Iris pigment epithelial cell (primary cell): ENCODE measurements at places on chromosomes 6 and 20.

DNA sequence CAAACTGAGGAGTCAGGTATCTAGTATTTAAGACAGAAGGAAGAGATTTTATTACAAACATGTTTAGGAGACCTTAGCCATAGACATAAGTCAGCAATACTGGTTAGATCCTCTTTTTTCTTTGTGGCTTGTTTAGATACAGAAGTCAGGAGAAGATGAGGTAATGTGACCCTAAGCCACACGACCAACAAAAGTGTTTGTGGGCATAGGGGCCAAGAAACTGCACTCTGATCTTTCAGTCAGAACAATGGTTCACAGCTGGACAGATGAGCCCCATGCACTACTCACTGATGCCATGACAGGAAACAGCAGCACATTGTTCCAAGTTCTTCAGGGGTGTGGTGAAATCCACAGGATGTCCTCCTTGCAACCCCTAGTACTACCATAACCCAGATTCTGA lies 238.5 kb upstream of the RAB32 start:
- no peak for DNase-seq

- DNase-seq = peak; percentile 23
Measured at GRCh38 chr6:27139756-27140579, 107.5 kb upstream of the PRSS16 start.

- DNase-seq = no peak
Measured at GRCh38 chr6:43275801-43276576, 22.1 kb upstream of the SLC22A7 start.

- DNase-seq = peak; percentile 27
Measured at GRCh38 chr6:132392792-132393191, 8.5 kb downstream of the MOXD1 start.

DNA sequence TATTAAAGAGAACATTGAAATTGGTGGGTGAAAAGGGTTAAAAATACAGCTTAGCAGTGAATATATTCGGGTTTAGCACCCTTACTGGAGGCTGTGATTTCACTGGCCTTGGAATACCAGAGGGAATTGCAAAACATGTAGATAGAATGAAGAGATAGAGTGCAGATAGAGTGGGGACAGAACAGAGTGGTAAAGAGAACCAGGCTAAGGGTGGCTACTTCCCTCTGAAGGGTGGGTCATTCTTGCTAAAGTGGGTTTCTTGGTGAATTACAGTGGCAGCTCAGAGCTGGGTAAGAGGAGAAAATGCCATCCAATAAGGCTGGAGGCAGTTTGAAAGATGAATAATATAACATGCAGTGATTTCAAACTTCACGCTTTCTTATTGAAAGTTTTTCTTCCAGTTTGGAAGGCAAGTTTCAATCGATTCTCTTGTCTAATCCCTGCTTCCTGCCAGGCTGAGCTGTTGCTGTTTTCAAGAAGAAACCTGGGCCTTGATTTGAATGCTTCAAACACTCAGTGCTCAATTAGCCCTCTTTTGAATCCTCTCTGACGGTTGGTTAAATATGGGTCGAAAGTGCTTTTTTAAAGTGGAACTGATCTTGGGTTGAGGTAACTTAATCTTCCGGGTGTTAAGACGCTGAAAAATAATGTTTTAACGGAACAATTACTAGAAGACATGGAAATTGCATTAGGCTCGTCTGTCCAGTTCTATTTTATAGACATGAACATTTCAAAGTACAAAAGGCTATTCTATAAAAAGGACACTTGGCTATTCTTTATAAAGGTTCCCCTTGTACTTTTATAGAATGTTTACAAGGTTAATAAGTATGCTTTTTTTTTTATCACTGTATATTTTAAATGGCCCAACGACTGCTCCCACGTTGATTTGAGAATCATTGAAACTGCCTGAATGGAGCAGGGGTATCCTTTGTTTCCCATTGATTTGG lies 203.3 kb downstream of the BCAS1 start:
- peak; percentile 45 for DNase-seq

GRCh38 chr6:89242574-89243330 lies 25.6 kb upstream of the GABRR1 start:
- peak; percentile 55 for DNase-seq

DNA sequence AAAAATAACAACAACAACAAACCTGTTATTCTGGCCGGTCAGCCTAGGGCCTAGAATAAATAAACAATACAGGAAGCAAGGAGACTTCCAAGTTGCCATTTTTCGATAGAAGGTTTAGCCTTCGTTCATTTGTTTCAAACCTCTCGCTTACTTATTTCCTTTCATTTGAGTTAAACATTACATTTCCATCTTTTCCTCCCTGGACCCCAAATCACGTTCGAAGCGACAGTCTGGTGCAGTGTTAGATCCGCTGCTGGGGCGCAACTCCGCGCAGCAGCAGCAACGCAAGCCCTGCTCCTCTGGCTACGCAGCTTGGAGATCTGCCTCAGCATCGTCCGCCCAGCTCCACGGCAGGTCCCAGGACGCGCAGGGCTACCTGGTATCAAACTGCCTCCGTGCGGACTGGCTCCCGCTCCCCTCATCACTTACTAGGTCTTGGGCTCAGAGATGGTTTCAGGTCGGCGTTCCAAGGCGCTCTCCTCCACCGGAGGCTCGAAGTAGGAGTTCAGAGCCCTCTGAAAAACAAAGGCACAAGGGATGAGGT lies 530 bp downstream of the TDP2 start:
- peak; percentile 58 for DNase-seq

GRCh38 chr6:162313922-162314660 lies 413.5 kb downstream of the PRKN start:
- DNase-seq = peak; percentile 1

DNA sequence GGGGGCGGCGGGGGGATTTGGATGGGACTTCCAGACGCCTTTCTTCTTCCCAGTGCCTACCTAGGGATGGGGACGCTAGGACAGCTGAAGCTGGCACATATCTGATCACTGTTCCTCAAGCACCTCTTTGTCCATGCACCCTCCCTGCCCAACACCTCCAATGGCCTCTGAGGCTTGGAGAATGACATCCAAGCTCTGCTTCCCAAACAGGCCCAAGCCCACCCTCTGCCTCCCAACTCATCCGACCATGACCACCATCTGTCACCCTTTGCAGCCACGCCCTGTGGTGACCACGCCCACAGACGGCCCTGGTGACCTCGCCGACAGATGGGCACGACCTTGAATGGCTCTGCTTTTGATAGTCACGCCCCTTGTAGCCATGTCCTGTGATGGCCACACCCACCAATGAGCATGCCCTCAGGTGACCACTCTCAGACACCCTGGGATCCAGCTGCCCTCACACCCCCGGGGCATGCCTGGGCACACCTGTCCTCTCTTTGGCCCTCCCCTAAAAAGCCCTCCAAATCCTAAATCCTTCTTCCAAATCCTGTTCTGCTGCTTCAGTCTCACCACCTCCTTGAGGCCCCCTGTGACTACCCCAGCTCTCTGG lies 51.0 kb downstream of the SSR1 start:
- no peak for DNase-seq

- DNase-seq = peak; percentile 69
Measured at GRCh38 chr6:30264743-30265142, 51.5 kb upstream of the TRIM26 start.

GRCh38 chr6:75430631-75431325 lies 62.8 kb downstream of the FILIP1 start:
- DNase-seq = peak; percentile 47

- DNase-seq = peak; percentile 91
Measured at GRCh38 chr6:132202574-132202973, 198.7 kb downstream of the MOXD1 start.

DNA sequence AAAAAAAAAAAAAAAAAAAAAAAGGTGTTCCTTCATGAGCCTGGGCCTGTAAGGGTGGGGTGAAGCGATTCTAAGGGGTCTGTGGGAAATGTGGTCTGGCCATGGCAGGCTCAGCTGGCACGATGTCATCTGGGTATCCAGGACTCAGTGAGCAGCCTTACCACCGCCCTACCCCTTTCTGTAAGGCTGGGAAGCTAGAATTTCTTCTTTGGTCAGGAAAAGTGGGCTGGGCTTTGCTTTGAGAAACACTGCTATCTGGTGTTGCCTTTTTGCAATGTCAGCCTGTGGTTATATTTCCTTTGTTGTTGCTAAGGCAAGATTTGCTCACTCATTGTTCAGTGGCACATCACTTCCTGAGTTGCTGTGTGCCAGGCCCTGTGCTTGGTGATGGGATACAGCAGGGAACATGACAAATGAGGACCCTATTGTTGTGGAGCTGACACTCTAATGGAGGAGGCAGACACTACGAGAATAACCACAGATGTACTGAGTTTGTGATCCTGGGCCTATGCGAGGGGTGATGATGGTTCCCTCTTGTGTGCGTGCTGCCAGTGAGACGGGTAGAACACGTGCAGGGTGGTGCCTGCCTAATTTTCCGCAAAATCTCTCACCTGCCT lies 45.9 kb upstream of the ZNFX1 start:
- peak; percentile 86 for DNase-seq

- no peak for DNase-seq
Measured at GRCh38 chr6:30497714-30498113, 8.4 kb downstream of the HLA-E start.

GRCh38 chr6:47109281-47109680 lies 67.1 kb upstream of the ADGRF1 start:
- no peak for DNase-seq

DNA sequence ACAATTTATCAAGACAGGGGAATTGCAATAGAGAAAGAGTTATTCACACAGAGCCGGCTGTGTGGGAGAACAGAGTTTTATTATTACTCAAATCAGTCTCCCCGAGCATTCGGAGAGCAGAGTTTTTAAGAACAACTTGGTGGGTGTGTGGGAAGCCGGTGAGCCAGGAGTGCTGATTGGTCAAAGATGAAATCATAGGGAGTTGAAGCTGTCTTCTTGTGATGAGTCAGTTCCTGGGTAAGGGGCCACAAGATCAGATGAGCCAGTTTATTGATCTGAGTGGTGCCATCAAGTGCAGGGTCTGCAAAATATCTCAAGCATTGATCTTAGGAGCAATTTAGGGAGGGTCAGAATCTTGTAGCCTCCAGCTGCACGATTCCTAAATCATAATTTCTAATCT lies 50.0 kb upstream of the ECI2 start:
- DNase-seq = no peak
